ENCODE measurements at places on chromosomes 7 and 10. TPM values are rescaled to one million over a fixed set of nuclear protein-coding genes. Genes with fewer than 3 reads are reported as not detected.
A peak's percentile ranks its signal among the peaks of the same experiment; 100 is the strongest.

The CHRM2 gene
- total RNA-seq: not detected

The UNC5B gene
- total RNA-seq: 48.1 TPM

- DNase-seq: no peak
- H3K27ac ChIP-seq: no peak overlapping the region
- H3K27me3 ChIP-seq: no peaks in the 10 kb centered on the region
These were observed 250.3 kb downstream of the TCERG1L start for GRCh38 chr10:131061216-131061615.

DNA sequence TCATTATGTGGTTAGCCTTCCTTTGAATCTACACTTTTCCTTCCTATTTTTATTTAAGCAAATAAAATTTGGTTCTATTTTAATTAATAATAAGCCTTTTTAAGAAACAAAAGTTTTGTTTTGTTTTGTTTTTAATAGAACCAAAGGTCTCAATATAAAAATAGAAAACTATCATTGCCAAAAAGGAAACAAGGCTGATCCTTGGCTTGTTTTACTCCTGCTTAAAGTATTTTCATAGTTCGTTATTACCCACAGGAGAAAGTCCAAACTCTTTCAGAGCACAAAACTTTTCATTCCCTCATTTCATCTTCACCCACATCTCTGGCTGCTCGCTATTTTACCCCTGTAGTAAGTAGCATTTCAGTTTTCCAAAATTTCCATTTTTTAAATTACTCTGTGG, 374.8 kb downstream of the SEMA3D start:
- no peaks in the 10 kb centered on the region for H3K27me3 ChIP-seq
- no peaks in the 10 kb centered on the region for H3K36me3 ChIP-seq
- DNase-seq: no peak
- H3K27ac ChIP-seq: peak overlapping the region; percentile 66

DNA sequence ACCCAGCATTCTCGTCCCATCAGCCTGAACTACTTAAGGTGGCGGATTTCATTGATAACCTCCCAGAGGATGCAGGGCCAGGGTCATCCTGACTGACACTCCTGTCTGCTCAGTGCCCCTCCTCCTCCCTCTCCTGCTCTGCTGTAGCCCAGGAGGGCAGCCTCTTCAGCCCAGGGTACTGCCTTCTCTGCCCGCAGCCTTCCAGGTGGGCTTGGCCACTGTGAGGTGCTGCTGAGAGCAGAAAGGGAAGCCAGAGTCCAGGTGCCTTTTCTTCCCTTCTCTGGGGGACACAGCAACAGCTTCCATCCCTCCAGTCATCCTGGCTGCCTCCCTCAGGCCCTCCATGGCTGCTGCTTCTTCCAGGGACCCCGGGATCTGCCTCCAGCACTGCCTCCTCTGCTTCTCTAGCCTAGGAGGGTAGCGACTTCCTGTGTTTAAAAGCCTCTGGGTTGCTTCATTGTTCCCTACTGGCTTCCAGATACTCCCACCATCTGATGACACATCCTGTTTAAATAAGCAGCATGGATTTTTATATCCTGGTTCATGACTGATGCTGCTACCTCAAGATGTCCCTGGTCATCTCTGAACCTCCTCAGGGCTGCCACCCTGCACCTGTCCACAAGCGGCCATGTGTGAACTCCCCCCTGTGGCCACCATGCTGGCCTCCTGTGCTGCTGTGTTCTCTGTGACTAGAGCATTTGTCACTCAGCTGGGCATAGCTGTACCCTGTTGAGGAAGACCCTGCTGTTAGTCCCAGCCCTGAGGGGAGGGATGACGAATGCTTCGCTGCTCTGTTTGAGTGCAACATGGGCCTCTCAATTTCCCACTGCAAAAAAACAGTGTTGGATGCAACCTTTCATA, 55.8 kb downstream of the AKR1C4 start:
- DNase-seq: no peak
- no peaks in the 10 kb centered on the region for H3K27me3 ChIP-seq
- H3K4me3 ChIP-seq: no peak overlapping the region
- H3K27ac ChIP-seq: no peak overlapping the region
- no peaks in the 10 kb centered on the region for H3K36me3 ChIP-seq

GRCh38 chr10:119761106-119761505, 35.3 kb downstream of the INPP5F start:
- no peak for DNase-seq
- peaks cover 6% of the 10 kb centered on the region for H3K4me1 ChIP-seq
- no peak overlapping the region for H3K4me3 ChIP-seq
- peak overlapping the region; percentile 51 for H3K27ac ChIP-seq
- no peaks in the 10 kb centered on the region for H3K36me3 ChIP-seq

- peak overlapping the region; percentile 63 for H3K27ac ChIP-seq
- no peaks in the 10 kb centered on the region for H3K27me3 ChIP-seq
- H3K4me1 ChIP-seq: peaks cover 94% of the 10 kb centered on the region
- H3K36me3 ChIP-seq: peaks cover 10% of the 10 kb centered on the region
- DNase-seq: no peak
- no peak overlapping the region for H3K4me3 ChIP-seq
These were observed 47.5 kb downstream of the FAM53B start for GRCh38 chr10:124696446-124697392.

DNA sequence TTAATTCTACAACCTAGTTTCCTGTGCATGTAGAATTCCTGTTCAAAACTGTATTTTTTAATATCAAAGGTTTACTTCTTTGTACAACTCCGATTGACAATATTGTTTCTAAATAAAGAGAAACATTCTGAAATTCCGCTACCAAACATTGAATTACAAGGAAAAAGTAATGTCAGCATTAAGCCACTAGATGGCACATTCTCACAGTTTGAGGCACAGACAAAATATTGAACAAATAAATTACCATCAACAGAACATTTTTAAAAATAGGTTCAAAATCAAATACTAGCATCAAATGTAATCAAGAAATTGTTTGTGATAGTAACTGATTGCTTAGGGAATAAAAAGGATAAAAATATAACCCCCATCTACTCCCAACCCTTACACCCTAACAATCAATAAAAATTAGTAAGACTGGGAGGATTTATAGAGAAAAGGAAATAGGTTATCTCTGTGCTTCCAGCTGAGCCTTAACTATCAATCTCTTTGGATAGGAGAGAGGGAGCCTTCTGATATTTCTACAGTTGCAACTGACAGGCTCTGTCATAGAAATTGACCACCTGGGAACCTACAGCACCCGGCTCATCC, 86.6 kb upstream of the C7orf33 start:
- no peaks in the 10 kb centered on the region for H3K27me3 ChIP-seq
- no peak overlapping the region for H3K4me3 ChIP-seq
- H3K27ac ChIP-seq: no peak overlapping the region
- no peak for DNase-seq

DNA sequence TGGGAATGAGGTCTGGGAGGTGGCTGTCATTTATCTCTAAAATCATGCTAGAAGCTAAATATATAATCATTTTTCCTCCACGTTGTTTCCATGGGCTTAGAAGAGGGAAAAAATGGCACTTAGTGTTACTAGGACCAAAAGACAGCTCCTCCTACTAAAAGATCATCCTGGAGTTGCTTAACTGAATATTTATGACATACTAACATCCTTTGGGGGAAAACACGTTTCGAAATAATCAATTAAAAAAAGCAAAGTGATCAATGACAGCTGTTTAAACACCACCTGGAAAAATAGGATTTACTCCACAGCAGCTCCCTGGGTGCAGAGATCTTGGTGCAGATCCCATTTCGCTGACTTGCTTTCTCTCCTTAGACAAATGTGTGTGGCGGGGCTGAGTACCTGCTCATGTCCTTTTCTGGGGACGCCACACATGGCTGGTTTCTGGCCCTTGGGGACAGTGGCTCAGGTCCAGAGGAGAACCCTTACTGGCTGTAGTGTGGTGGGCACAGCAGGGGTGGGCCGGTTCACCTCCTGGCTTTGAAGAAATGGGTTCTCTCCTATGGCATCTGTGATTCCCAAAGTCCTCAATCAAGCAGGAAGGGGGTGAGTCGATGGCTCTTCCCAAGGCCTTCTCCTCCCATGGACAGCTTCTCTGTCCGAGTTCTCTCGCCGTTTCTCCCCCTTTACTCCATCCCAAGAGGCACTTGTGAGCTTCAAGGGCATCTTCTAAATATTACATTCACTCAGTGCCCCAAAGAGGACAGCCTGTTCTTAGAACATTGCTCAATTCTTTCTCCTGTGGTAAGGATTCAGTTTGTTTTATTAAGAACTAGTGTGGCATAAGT, 156.4 kb upstream of the KLF14 start:
- DNase-seq: no peak
- H3K4me1 ChIP-seq: peaks cover 94% of the 10 kb centered on the region
- peak overlapping the region; percentile 94 for H3K27ac ChIP-seq
- no peaks in the 10 kb centered on the region for H3K27me3 ChIP-seq
- no peaks in the 10 kb centered on the region for H3K36me3 ChIP-seq

DNA sequence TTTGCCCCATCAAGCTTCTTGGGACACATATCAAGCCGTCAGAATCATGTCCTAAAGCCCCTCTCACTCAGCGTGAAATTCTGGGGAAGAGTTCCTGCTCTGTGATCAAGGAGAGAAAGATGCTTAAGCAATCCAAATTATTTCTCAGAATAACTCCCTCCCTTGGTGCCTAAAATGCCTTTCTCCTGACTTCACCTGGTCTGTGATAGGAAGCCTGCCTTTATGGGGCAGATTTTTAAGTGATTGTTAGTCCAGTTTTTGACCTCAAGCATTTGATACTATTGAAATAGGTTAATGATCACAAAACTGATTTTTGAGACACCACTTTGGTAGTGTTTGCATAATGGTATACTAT, 76.4 kb upstream of the MAGI2 start:
- H3K4me1 ChIP-seq: no peaks in the 10 kb centered on the region
- H3K27me3 ChIP-seq: no peaks in the 10 kb centered on the region
- no peak overlapping the region for H3K4me3 ChIP-seq
- no peak overlapping the region for H3K27ac ChIP-seq
- no peaks in the 10 kb centered on the region for H3K36me3 ChIP-seq
- no peak for DNase-seq

- no peak overlapping the region for H3K4me3 ChIP-seq
- peaks cover 6% of the 10 kb centered on the region for H3K4me1 ChIP-seq
- H3K27ac ChIP-seq: no peak overlapping the region
- no peak for DNase-seq
These were observed 64.6 kb downstream of the KLF6 start for GRCh38 chr10:3720228-3721019.

- H3K36me3 ChIP-seq: no peaks in the 10 kb centered on the region
- DNase-seq: no peak
- H3K4me1 ChIP-seq: no peaks in the 10 kb centered on the region
- H3K27me3 ChIP-seq: no peaks in the 10 kb centered on the region
- no peak overlapping the region for H3K27ac ChIP-seq
These were observed 355.9 kb downstream of the SFMBT2 start for GRCh38 chr10:7054915-7055314.

- no peak for DNase-seq
- H3K4me1 ChIP-seq: peaks cover 26% of the 10 kb centered on the region
- no peaks in the 10 kb centered on the region for H3K36me3 ChIP-seq
- no peak overlapping the region for H3K4me3 ChIP-seq
- no peaks in the 10 kb centered on the region for H3K27me3 ChIP-seq
These were observed 56.2 kb upstream of the IGFBP3 start for GRCh38 chr7:45977256-45977780.

GRCh38 chr7:155983176-155983815, 171.0 kb upstream of the SHH start:
- H3K36me3 ChIP-seq: no peaks in the 10 kb centered on the region
- no peak overlapping the region for H3K27ac ChIP-seq

- H3K27me3 ChIP-seq: no peaks in the 10 kb centered on the region
- no peak for DNase-seq
- H3K36me3 ChIP-seq: no peaks in the 10 kb centered on the region
- H3K4me3 ChIP-seq: no peak overlapping the region
- H3K4me1 ChIP-seq: no peaks in the 10 kb centered on the region
- H3K27ac ChIP-seq: no peak overlapping the region
These were observed 230.0 kb upstream of the GRB10 start for GRCh38 chr7:51012569-51013217.

DNA sequence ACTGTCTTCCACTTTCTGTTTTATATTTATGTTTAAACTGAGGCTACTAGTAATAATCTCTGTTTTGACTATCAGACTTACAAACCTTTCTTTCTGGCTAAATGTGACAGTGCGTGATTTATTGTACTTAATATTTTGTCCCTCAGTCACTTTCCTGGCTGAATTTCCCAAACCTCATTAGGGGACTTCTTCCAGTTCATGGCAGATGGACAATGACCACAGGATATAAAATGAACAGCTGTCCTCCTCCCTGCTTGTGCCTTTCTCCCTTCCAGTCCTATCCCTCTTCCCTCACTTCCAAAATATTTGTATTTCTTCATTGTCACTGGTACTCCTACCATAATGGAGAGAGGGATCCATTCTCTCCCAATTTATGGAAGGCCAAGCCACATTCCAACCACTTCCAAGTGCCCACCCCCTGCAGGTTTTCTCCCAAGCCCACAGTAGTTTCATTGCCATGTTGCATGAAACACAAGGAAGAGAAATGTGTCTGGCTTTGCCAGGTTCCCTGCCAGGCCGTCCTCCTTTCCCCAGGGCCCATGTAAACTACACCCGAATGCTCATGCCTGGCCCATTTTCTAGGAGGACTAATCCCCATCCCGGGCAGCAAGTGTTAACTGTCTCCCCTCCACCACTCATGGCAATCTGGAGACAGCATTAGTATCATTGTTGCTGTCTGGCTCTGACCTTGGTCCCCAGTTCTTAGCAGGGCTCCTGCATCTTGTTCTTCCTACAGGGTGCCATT, 269.5 kb upstream of the SLC26A5 start:
- no peak for DNase-seq
- no peaks in the 10 kb centered on the region for H3K4me1 ChIP-seq
- no peaks in the 10 kb centered on the region for H3K36me3 ChIP-seq
- H3K4me3 ChIP-seq: no peak overlapping the region

DNA sequence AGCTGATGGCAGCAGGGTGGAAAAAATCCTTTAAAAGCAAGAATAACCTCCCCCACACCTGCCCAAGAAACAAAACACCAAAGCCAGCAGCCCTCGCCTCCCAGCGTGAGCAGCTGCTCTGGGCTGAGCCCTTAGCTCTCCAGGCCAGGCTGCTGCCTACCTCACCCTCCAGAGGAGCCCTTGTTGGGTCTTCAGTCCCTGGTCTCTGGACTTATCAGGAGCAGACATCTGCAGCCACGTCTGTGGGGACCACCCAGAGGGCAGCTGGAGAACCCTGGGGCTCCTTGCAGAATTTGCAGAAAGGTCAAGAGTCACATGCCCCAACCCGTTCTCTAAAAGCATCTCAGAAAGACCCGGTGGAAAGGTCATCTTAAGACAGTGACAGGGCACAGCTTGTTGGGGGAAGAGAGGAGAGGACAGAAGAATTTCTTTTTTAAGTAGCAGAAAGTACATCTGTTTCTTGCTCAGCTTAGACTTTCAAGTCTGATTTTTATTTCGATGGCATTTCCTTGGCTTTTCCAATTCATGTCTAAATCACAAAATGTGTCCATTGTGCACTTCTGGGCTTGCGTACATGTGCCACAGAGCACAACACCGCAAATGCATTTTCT, 425.7 kb upstream of the NFE2L3 start:
- no peak for DNase-seq
- H3K4me1 ChIP-seq: no peaks in the 10 kb centered on the region
- no peaks in the 10 kb centered on the region for H3K36me3 ChIP-seq
- H3K27ac ChIP-seq: no peak overlapping the region
- H3K27me3 ChIP-seq: no peaks in the 10 kb centered on the region
- no peak overlapping the region for H3K4me3 ChIP-seq

All from esophagus squamous epithelium (tissue), 5 donors.